Effector CD8-positive, alpha-beta T cell (primary cell): ENCODE measurements at places on chromosomes 1 and 21.

GRCh38 chr1:231340328-231341013, 2.4 kb downstream of the SPRTN start:
- DNase-seq = no peak

- DNase-seq = no peak
These were observed 91.1 kb downstream of the RUNX1 start for GRCh38 chr21:34958040-34958439.

- DNase-seq = no peak
These were observed 11.5 kb downstream of the CELF3 start for GRCh38 chr1:151705146-151705545.

GRCh38 chr21:38609580-38609979, 111.3 kb upstream of the ERG start:
- DNase-seq = no peak

GRCh38 chr1:182666706-182667105, 17.7 kb downstream of the RGS8 start:
- DNase-seq = no peak

GRCh38 chr1:22717037-22717760, 6.6 kb downstream of the EPHB2 start:
- DNase-seq = no peak

- no peak for DNase-seq
These were observed 36.6 kb upstream of the POU2F1 start for GRCh38 chr1:167184081-167184480.

DNA sequence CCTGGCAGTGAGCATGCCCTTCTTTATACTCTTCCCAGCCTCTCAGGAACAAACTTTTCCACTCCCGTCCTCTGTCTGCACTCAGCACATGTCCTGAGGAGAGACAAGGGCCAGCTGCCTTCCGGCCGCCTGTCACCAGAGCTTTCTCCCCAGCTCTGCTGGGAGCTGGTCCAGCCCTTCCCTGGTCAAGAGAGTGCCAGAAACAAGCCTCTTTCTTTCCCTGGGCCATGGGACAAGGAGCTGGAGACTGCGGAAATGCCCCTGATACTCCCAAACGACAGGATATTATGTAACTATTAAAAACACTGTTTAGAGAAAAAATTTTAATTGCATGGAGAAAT, 10.4 kb downstream of the LAMB3 start:
- no peak for DNase-seq

DNA sequence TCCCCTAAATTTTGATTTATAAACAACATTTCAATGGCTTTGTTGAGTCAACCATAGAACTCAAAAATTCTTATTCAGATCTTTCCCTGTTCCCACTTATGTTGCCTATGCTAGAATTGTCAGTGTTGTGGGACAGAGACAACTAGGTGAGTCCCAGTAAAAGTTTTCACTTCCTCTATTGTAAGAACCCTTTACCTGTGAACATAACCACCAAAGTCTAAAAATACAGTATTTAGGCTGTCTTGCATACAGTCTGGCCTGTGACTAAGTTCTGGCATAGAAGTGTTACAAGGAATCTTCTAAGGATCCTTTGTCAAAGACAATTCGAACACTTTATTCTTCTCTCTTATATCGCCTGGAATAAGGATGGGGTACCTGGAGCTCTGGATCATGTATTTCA, 1047.9 kb upstream of the NCAM2 start:
- DNase-seq = no peak
